ENCODE measurements at places on chromosomes 6 and 20.

- no peak for DNase-seq
These were observed 1.6 kb upstream of the PRIM2 start for GRCh38 chr6:57315851-57316250.

DNA sequence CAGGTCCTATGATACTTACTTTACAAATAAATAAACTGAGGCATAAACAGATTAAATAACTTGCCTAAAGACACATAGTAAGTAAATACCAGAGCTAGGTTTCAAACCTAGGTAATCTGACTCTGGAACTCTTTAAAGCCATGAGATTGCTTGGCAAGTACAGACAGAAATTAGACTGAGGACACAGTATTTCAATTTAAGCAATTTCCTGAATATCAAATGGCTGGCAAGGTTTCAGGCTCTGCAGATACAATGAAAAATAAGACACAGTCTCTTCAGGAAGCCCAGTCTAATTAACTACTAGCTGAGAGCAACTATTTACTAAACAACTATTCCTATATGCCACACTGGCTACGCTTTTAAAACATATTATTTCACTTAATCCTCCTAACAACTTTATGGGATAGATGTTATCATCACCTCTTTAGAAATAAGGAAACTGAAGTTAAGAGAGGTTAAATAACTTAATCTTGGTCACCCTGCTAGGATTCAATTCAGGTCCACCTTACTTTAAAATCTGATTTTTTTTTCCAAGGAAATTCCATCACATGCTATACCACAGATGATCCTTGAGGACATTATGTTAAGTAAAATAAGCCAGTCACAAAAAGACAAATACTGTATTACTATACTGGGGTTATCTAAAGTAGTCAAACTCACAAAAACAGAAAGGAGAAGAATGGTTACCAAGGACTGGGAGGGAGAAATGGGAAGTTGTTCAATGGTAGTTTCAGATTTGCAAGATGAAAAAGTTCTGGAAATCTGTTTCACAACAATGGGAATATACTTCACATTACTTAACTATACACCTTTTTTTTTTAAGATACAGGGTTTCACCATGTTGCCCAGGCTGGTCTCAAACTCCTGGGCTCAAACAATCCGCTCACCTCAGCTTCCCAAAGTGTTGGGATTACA lies 4.1 kb downstream of the TRPC4AP start:
- no peak for DNase-seq

- no peak for DNase-seq
These were observed 88.0 kb downstream of the ATP9A start for GRCh38 chr20:51680067-51680749.

DNA sequence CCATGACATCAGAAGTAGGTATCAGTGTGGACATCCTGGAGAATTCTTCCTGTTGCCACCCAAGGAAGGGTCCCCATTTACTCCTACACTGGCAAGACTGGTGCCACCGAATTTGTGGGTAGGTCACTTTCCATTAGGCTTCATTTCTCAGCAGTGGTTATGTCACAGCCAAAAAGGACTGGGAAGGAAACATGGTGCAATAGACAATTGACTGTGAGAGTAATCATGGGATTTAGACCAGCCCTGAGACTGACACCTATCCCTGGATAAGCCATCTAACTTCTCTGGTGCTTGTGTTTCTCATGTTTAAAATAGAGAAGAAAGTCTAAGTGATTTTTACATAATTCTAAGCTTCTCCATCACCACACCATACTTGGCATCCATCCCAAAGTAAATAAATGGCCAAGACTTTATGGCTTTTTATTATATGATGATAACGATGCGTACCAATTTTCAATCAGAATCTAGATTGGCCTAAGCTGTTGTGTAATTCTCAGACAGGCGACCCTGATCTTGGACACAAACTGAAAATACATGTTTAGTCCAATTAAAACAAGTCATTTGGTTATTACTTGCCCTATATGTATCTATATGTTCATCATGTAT lies 10.2 kb downstream of the SMPDL3A start:
- DNase-seq, result no peak

DNA sequence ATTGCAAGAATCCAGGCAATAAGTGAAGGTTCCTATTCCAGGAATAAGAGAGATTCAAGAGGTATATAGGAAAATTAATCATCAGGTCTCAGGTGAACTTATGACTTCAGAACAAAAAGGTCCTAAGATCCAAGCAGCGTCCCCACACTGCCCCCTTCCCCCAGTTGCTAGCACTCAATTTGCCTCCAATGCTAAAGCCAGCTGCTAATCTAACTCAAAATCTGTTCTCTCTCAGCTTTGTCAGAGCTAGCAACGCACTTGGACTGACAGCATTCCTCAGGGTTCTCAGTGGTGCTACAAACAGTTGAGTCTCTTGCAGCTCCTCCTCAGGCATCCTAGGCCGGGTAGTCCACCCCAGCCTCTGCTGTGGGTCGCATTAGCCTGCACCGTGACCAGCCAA lies 148.3 kb downstream of the RFX6 start:
- no peak for DNase-seq

DNA sequence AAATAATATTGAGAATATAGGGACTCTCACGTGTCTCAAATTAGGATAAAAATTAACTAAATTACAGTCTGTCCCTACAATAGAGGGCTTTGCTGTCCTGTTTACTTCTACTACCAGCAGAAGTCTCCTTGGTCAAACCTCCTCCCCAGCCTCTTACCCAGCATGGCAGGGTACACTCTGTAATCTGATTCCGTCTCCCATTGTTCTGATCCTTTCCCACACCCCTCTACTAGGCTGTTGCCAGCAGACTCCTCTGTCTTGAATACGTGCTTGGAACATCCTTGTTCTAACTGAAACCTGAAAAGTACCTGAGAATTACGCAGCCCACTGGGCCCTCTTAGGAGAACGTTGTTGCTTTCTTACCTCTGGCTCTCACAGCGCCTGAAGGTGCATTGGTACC lies 112.2 kb upstream of the PREP start:
- DNase-seq, result no peak

DNA sequence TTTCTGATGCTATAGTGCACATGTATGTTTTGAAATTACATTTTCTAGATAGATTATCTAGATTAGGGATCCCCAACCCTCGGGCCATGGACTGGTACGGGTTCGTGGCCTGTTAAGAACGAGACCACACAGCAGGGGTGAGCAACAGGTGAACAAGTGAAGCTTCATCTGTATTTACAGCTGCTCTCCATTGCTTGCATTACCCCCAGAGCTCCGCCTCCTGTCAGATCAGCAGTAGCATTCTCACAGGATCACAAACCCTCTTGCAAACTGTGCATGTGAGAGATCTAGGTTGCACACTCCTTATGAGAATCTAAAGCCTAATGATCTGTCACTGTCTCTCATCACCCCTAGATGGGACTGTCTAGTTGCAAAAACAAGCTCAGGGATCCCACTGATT lies 10.4 kb downstream of the CEP57L1 start:
- DNase-seq, result no peak

- peak; percentile 84 for DNase-seq
These were observed 171.4 kb downstream of the DTNBP1 start for GRCh38 chr6:15491255-15491985.

- no peak for DNase-seq
These were observed 138.9 kb downstream of the DTNBP1 start for GRCh38 chr6:15523679-15524630.

DNA sequence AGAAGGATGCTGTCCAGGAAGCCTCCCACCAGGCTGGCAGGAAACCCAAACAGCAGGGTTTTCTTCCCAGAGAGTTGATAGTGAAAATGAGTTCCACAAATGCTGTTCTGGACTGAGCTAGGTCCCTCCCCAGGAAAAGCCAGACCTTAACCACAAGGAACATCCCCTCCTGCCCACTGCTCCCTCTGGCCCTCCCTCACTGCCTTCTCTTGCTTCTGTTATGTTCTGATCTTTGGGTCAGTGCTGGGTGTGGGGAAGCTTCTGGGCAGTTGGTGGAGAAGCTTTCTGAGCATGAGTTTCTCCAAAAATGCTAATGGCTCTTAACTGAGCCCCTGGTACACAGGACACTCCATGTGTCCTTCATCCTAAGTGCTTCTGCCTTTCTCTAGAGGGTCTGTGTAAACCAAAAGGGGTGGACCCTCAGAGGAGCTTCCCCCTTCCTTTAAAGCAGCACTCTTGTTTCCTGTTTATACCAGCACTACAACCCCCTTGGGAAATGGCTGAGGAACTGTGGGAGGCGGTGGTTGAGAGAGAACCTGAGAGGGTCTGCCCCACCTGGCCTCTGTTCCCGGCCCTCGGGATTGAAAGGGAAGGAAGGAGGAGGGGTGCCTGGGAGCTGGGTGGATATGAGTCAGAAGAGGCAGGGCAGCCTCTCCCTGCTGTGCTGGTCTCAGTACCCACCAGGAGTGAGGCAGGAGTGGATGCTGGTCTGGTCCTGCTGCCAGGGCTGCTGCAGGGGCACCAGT lies 42.0 kb downstream of the CDS2 start:
- no peak for DNase-seq

- no peak for DNase-seq
These were observed 12.8 kb downstream of the GABRR2 start for GRCh38 chr6:89302195-89302770.

GRCh38 chr6:109865968-109866367 lies 112.1 kb upstream of the GPR6 start:
- DNase-seq, result no peak

- DNase-seq, result no peak
These were observed 168.9 kb upstream of the CENPW start for GRCh38 chr6:126170978-126171382.

DNA sequence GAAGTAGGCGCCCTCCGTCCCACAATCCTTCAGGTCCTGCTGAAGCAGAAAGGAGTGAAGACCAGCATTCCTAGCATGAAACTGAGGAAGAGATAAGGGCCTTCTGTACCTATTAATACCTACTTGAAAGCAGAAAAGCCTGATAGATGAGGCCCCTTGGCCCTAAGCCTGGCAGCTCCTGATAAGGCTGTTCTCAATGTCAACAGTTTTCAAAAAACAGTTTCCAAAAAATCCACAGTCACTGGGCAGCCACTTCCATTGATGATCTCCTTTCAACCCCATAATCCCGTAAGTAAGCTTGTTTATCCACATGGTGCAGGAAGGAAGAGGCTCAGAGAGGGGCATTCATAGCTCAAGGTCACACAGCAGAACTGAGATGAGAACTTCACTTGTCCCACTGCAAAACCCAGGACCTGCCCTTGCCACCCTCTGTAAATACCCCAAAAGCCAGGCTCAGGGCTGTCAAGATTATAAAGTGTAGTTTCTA lies 2.8 kb upstream of the E2F1 start:
- DNase-seq, result no peak

GRCh38 chr6:50851049-50851845 lies 32.6 kb downstream of the TFAP2B start:
- no peak for DNase-seq

DNA sequence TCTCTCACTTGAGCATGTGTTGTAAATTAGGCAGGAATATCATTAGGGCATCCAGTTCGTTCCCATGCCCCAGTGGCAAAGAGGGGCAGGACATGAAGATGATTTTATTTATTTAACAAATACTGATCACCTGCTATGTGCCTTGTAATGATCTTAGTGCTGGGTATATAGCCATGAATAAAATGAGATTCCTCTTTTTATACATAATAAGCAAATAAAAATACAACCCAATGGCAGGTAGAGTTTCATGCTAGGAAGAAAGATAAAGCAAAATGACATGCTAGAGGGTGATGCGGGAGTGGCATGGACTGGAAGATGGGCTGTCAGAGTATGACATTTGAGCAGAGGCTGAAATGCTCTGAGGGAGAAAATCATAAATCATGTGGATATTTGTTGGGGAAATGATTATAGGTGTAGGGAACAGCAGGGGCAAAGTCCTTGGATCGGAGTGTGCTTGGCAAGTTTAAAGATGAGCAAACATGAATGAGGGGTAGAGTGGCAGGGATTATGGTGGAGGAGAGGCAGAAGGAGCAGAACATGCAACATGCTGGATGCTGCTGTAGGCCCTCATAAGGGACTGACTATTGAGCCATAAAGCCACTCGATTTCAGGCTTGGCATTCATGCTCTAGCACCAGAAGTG lies 342.1 kb downstream of the PLCB1 start:
- no peak for DNase-seq

DNA sequence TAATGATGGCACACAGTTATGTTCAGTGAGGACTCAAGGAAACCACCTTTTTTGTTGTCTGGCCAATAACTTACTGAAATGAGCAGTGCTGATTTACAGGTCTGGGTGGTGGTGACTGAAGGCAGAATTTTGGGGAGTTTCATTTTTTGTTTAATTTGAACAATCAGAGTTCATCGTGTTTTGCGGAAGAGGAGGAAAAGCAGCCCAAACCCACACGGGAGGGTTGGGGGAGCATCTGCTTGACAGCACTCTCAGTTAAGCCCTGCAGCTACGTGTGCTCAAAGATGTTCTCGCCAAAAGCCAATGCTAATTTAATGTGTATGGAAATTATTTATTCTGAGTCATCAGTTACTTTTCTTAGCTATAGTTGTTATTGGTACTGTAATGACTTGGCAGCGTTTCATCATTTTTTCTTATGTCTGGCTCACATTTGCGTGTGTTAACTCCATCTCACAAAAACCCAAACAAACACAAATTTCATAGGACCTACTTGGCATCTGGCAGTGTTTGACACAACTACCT lies 89.2 kb downstream of the UST start:
- DNase-seq, result peak; percentile 71

GRCh38 chr6:6595025-6595424 lies 6.5 kb downstream of the LY86 start:
- DNase-seq, result no peak

DNA sequence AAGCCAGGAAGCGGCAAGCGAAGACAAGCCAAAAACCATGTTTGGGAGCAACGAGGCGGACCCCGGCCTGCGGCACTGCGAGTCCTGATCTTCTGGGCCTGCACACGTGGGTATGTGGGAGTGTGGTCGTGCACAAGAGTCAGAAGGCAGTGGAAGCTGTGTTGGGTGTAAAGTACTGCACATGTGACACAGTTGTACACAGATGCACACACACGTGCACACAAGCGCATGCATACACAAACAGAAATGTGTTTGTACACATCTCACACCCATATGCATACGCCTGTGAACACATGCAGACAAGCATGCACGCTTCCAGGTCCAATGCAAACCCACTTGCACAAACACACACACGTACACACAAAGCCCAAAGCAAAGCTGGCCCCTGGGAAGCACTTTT lies 52.6 kb upstream of the SLCO4A1 start:
- no peak for DNase-seq

DNA sequence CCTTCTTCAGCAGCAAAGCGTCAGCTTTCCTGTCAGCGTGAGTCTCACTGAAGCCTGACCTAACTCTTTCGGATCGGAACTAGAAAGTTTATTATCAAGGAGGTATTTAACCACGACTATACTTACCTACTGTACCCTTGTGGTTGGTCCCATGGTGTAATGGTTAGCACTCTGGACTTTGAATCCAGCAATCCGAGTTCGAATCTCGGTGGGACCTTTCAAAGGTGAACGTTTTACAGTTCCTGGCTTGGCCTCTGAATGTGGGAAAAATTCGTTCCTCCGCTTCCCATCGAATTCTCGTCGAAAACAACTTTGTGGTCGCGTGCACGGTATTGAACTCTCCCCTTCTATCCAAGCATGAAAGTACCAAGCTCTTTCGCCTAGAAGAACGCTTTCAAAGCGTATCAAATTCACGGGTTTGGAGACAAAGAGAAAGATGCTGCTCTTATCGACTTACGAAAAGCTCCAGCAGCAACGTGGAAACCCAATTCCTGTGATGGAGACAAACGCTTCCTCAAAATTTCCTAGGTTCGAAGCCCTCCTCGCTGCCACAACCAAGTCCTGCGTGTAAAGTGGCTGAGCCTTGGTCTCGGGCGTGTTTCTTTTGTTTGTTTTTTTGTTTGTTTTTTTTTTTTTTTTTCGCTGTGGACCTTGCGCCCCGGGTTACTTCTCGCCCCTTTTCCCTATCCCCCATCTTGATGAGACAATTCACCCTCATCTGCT lies 63.7 kb downstream of the GPX5 start:
- peak; percentile 55 for DNase-seq

All from activated CD4-positive, alpha-beta memory T cell treated with anti-CD3 and anti-CD28 coated beads for 36 hours (primary cell).